ENCODE measurements at places on chromosomes 1 and 21. TPM values are rescaled to one million over a fixed set of nuclear protein-coding genes. Genes with fewer than 3 reads are reported as not detected.

DNA sequence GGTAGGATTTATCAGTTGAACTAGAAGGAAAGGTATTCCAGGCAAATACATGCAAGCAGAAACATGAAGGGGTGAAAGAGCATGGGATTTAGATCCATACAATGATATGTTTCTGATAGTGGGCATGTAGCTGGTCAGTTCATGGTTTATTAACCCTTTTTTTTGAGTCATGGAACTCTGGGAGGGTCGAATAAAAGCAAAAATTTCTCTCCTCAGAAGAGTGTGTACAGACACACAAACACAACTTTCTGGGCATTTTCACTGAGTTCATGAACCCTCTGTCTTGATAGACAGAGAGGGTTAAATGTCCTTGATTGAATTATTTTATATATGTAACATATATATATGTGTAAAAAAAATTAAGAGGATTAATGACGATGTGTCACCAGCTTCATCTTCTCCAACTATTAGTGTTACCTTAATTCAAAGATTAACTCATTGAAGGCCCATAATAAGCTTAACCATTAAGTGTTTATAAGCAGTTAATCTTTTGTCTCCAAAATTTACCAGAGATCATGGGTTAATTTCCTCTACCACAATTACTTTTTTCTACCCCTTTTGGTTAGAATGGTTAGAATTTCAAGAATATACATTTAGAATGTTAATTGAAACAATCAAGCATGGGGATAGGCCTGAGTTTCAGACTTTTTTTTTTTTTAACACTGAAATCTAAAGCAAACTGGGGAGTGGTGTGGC is 4.6 kb downstream of the JUN start:
- DNase-seq, result no peak

- no peak for DNase-seq
These were observed 498 bp downstream of the GNAT2 start for GRCh38 chr1:109618661-109619575.

DNA sequence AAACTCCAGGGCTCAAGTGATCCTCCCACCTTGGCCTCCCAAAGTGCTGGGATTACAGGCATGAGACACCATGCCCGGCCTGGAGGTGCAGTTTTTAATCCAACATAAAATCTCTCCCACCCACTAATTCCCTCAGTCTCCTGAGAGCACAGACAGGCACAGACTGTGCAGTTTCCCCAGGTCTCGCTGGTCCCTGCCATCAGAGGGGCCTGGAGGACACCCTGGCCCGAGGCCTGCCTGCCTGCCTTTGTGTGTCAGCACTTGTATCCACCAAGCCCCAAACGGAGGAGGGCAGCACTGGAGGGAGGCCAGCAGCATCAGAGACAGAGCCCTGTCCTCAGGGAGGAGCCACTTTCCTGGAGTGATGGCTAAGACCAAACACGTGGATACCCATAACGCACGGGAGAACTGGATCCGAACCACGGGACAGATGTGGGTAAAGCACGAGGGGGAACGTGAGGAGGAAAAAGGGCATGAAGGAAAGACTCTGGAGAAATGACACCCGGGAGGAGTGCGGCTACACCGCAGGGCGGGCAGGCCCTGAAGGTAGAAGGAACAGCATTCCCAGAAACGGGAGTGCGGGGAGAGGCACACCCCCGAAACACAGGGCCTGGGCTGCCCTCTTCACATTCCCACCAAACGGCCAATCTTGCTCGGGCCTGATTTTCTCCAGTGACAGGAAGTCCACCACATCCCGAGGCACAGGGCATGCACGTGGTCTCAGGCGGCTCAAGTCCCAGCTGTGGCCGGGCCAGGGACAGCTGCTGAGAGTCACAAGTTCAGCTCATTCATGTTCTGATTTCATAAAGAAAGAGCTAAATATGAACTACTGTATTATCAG is 29.7 kb downstream of the NPHP4 start:
- no peak for DNase-seq

The RAD54L gene
- total RNA-seq, result 19.4 TPM

DNA sequence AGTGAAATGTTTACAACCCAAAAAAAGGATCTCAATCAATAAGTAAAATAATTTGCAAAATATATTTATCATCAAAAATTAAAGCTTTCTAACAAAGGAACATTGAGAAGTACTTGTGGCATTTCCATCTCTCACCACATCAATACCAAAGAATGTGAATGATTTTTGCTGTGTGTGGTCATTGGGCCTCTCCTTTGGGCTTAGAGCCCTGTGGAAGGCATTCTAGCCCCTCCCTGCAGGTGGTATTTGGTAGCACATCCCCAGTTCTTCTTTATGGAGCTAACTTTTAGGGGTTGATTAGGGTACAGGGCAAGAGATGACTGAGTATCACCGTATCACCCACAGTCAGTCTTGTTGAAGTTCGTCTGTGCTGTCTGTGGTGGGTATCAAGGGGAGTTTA is 294.1 kb upstream of the SGIP1 start:
- no peak for DNase-seq

DNA sequence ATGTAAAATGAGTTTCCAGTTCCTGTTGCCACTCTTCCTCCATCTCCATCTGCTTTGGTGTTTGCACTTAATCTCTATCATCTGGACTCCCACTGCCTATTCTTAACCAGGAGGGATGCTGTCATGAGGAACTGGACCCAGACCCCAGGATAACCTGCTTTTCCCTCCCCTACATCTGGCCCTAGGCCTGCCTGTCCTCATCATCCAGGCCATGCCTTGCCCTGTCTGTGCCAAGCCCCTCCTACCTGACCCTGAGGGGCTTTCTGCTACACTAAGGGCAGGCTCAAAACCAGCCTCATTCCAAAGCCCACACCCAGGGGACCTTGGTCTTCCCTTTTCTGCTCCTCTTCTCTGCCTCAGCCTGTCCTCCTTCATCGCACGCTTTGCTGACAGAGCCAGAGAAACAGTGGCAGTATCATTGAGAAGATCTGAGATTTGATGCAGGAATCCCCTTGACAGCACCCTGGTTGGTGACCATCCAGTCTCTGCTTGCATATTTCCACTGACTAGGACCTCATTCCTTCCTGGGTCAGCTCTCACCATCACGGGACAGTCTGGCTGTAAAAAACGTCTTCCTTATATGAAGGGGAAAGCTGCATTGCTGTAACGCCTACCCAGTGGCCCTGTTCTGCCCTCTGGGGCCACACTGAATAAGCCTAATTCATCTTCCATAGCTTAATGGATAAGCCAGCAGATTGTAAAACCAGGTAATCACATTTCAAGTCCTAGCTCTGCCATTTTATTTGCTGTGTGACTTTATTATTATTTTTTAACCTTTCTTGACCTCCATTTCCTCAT is 38.8 kb downstream of the PLXNA2 start:
- DNase-seq, result no peak

The CCDC185 gene
- not detected for total RNA-seq

The ZBTB8A gene
- 5.7 TPM for total RNA-seq

The ESPN gene
- 1.5 TPM for total RNA-seq

The RNF207 gene
- total RNA-seq, result 7.1 TPM
